Activated naive CD4-positive, alpha-beta T cell treated with anti-CD3 and anti-CD28 coated beads, Interleukin-2, amount 50 U/mL, for 72 hours (primary cell): ENCODE measurements at places on chromosomes 6 and 20. TPM values are rescaled to one million over a fixed set of nuclear protein-coding genes. Genes with fewer than 3 reads are reported as not detected.

DNA sequence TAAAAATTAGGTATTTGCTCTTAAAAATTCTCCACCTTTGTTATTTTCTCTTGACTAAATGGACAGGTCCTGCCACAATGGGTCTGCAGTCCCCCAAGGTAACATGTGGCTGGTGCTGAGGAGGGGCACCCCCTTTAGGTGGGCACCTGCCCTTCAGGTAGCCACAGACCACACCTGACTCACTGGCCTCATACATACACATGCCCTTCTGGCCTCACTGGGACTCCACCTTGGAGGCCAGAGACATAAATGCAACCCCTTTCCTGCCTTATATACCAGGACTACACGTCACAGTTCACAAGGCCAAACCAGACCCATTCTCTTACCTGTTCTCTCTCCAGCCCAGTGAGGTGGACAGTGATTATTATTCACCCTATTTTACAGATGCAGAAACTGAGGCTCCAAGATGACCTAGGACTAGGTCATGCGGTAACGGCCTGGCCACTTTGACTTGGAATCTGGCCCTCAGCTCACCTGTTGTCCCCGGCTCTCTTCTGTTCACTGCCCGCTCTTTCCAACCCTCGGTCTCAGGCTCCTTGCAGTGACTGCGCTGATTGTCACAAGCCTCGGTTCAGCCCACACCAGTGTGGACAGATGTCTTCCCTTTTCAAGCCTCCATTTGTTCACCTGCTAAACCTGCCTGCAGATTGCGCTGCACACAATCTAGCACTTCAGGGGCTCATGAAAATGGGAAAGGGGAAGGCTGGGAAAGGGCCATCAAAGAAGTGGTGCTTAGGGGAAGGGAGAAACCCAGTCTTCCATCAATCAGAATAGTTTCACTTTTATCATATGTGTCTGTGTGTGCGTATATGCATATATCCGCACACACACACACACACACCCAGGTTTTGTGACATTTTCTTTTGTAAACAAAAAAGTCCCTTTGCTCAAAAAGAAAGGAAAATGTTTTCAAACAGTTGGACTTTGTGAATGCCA lies 121.7 kb downstream of the BCAS1 start:
- no peak for DNase-seq

The ABHD16B gene
- total RNA-seq: not detected

GRCh38 chr20:10714236-10714975 lies 40.6 kb upstream of the JAG1 start:
- DNase-seq: no peak

- DNase-seq: no peak
Measured at GRCh38 chr20:3910853-3911252, 21.7 kb downstream of the PANK2 start.

- DNase-seq: no peak
Measured at GRCh38 chr6:50608421-50608820, 104.9 kb upstream of the TFAP2D start.

DNA sequence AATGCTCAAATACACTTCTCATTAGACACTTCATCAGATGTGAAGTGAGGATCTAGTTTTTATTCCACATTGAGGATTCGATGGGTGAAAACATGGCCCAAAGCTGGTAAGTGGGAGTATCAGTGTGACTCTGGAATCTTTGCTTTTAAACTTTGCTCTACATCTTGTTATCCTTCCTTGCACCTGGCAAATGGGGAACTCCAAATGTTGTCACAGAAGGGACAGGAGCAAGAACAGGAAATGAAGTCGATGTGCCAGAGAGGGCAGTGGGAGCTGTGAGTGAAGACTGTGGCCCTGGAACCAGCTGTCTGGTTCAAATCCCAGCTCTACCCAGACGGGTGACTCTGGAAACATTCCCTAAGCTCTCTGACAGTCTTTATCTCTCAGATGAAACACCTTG lies 86.7 kb upstream of the AGPAT4 start:
- no peak for DNase-seq

The SCGN gene
- not detected for total RNA-seq

The OGFRL1 gene
- total RNA-seq: 4.2 TPM

GRCh38 chr20:8304124-8304816 lies 172.2 kb downstream of the PLCB1 start:
- DNase-seq: no peak

The SLA2 gene
- total RNA-seq: 33.7 TPM

- no peak for DNase-seq
Measured at GRCh38 chr6:146910611-146911010, 293.6 kb upstream of the STXBP5 start.

DNA sequence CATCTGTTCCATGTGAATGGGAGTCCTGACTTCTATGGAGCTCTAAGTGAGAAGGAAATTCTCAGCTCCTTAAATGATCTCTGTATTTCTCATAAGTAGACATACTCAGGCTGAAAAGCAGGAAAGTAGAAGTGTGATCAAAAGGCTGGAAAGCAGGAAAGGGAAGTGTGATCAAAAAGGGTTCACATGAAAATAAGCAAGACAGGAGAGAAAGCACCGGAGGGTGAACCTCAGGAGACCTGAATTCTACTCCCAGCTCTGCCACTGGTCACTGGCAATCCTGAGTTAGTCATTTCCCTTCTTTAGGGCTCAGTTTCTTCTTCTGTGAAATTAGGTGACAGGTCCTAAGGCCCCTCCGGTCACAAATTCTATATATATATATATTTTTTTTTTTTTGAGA lies 55.5 kb upstream of the TRERF1 start:
- DNase-seq: no peak

The COL9A1 gene
- not detected for total RNA-seq

DNA sequence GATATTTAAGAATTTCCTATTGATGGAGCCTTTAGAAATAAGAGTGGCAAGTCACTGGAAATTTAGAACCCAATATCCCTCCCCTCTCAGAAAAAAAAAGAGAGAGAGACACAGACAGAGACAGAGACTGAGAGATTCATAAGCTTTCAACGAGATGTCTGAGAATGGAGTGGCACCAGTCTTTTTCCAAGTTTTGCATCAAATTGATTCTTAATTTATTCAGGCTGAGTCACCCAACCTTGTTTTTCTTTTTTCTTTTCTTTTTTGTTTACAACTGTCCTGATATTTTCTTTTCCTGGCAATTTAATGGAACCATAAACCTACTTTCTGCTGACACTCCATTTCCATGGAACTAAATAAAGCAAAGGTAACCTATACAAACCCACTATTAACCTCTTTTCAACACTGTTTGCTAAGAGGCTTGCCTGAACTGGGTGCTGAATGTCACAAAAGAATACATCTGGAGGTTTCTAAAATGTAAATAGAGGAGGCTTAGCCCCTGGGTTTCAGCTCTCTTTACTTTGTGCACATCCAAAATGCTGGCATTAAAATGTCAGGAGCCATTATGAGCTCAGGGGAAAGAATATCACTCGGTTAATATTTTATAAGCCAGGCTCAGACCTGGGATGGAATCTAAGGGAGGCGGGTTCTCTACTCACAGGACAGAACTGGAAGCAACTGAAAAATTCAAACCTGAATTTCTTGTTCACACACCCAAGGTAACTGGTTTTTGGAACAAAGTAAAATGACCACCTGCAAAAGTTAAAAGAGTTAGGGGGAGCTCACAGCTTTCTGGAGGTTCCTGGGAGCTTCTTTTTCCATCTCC lies 100.8 kb downstream of the BFSP1 start:
- DNase-seq: no peak

- DNase-seq: no peak
Measured at GRCh38 chr20:20192366-20192765, 140.0 kb downstream of the CFAP61 start.

The EFCAB8 gene
- total RNA-seq: 0.70 TPM

- DNase-seq: no peak
Measured at GRCh38 chr20:1964659-1965405, 29.0 kb downstream of the PDYN start.

The SNAP25 gene
- 0.12 TPM for total RNA-seq

GRCh38 chr6:138489846-138490245 lies 9.4 kb downstream of the NHSL1 start:
- no peak for DNase-seq

- no peak for DNase-seq
Measured at GRCh38 chr20:17721802-17722486, 22.2 kb downstream of the BANF2 start.

- DNase-seq: no peak
Measured at GRCh38 chr6:13419422-13420195, 67.8 kb downstream of the GFOD1 start.

DNA sequence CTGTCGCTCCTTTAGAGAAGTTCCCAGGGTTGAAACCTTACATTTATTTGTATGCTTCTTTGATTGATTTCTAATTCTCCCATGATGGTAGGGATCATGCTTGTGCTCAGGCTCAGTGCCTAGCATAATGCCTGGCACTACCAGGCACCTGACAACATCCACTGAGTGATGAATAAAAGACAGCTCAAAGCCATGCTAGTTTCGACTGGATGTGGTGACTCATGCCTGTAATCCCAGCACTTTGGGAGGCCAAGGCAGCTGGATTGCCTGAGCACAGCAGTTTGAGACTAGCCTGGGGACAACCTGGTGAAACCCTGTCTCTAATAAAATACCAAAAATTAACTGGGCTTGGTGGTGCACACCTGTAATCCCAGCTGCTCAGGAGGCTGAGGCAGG lies 11.6 kb upstream of the CD164 start:
- DNase-seq: no peak

The CD40 gene
- total RNA-seq: 8.8 TPM

DNA sequence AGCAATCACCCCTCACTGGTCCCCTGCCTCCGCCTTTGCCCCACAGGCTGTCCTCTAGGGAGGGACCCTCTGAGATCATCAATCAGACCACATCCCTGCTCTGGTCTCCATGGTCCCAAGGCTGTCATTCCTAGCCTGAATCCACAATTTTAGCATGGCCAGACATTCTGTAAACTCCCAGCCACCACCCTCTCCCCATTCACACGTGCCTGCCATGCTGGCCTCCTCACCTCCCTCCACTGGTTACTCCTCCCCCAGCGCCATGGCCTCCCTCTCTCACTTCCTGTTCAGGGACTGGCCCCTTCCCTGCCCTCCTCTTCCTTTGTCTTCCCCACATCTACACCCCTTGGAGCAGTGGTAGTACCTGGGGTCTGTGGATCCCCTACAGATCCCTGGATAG lies 150.7 kb upstream of the MLN start:
- DNase-seq: no peak

The MYCT1 gene
- not detected for total RNA-seq

DNA sequence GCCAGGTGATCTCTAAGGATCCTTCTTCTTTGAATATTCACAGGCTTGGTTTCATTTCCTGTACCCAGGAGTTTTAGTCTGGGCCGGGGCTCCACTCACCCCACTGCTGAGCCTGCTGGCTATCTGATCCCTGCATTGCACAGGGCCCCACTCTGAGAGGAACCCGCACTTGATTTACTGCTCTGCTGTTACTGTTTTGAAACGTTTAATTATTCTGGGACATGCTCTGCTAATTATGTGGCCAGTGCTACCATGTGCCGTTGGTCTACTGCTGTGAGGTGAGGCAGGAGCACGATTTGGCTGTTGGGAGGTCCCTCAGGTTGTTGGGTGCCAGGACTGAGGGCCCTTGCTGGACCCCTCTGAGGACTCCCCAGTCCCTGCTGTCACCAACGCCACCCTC lies 108.7 kb upstream of the SIRPA start:
- DNase-seq: no peak

DNA sequence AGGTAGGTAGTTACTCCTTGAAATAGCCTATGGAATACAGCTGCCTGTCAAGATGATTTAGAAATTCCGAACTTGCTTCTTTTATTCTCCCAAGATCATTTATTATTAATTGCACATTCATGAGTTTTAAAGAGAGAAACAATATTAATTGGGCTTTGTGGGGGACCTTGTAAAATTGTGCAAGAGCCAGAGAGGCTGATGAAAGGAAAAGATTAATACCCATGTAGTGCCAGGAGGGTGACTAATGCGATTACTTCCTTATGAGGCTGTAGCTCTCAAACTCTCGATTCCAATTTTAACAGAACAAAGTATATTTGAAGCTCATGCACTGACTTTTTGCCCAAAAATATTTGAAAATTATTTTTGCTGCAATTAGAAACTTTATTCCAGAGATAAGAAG lies 423.8 kb upstream of the ID4 start:
- no peak for DNase-seq

The LST1 gene
- 18.2 TPM for total RNA-seq

DNA sequence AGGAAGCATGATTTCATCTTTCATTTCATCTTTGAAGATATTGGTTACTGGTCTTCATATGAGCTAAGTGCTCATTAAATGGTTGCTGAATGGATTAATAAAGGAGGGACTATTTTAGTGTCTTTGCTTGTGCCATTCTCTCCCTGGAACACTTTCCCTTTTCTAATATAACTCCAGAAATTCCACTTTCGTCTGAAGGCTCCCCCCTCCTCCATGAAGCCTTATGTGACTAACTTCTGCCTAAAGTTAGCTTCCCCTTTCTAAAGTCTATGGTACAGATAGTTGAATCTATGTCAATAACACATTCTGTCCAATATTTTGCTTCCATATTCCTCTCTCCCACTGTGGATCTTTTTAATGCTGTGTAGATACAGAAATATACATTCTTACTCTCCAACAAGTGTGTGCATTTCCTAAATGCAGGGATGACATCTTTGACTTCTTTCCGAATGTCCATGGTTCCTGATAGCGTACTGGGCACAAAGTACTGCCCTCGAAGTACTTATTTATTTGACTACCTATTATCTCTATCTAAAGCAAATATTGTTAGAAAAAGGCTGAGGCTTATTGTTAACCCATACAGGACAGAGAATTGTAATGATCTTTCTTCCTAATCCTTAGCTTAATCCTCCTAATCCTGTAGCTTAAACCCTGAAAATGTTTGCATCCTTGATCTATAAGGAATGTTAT lies 84.7 kb upstream of the ELOVL5 start:
- DNase-seq: no peak

The RAD21L1 gene
- 0.47 TPM for total RNA-seq

GRCh38 chr6:160101277-160102205 lies 20.1 kb upstream of the SLC22A1 start:
- DNase-seq: no peak

The SLC52A3 gene
- total RNA-seq: not detected

GRCh38 chr6:380234-381218 lies 11.0 kb upstream of the IRF4 start:
- DNase-seq: no peak

- no peak for DNase-seq
Measured at GRCh38 chr20:63624486-63624885, 2.4 kb downstream of the GMEB2 start.

GRCh38 chr6:35552285-35552917 lies 39.7 kb upstream of the TULP1 start:
- DNase-seq: peak; percentile 71

GRCh38 chr20:57908704-57909630 lies 199.2 kb upstream of the PMEPA1 start:
- DNase-seq: no peak

The KCNG1 gene
- total RNA-seq: 0.86 TPM

DNA sequence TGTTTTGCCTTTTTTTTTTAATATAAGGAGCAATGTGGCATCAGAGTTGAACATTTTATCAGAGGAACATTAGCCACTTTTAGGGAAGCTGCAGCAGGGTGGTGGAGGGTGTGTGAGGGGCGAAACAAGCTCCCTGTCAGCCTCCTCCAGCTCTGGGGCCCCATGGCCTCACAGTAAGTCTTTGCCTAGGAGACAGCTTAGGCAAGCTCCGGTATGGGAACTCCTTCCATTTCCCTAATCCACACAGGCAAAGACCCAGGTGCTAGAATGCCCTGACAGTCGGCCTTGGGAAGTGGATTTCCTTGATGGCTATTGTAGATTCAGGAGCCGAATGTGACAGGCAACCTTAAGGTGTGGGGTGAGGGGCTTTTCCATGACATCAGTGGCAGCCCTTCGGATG lies 862 bp downstream of the PRND start:
- no peak for DNase-seq

The SMIM13 gene
- 6.3 TPM for total RNA-seq
